ENCODE measurements at places on chromosomes 1 and 21.

DNA sequence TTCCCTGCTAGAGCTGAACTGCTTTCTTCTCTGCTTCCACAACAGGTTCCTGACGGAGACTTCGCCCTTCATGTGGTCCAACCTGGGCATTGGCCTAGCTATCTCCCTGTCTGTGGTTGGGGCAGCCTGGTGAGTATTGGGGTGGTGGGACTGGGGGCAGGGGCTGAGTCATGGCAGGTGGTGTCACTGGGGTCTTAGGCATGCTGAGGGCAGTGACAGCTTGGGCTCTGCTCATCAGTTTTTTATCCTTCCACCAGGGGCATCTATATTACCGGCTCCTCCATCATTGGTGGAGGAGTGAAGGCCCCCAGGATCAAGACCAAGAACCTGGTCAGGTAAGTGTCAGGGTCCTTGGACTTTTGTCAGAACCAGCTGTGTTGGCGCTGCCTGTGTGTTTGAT is 1.3 kb downstream of the ATP6V0B start:
- no peak for DNase-seq

DNA sequence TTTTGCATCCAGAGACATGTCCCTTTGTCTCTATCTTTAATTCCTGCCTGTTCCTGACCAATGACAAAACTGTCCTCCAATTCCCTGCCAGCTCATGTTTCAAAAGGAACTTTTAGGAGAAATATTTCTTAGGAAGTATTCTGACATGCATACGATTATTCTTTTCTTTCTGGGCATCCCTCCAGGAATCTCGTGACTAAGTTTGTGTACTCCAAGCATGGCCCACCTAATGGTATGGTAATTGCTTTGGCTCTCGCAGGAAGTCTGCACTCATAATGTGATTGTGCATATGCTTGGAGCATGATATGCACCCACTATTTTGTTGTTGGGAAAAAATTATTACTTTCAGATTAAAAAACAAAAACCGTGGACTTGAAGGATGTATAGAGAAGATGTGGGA is 256.4 kb downstream of the PRDM2 start:
- DNase-seq, result no peak

DNA sequence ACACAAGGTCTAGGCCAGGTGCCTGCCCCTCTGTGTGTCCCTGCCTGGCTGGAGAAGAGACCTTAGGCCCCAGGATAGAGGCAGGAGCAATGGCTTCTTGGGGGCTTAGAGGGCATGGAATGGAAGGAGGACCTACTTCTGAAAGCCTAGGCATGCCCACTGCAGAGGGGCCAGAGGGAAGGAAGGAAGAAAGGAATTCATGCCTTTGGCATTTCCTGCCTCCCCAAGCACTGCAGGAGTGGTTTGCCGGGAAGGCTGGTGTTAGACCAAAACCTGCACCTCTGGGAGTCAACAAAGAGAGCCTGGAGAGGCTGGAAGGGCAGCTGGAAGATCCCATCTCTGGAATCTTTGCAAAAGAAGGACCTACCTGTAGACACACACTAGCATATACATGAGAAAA is 50.7 kb upstream of the KCNE2 start:
- DNase-seq, result no peak

- no peak for DNase-seq
These were observed 15.0 kb downstream of the SKI start for GRCh38 chr1:2242814-2243725.

GRCh38 chr1:96683931-96684330 is 37.7 kb upstream of the PTBP2 start:
- DNase-seq, result no peak

DNA sequence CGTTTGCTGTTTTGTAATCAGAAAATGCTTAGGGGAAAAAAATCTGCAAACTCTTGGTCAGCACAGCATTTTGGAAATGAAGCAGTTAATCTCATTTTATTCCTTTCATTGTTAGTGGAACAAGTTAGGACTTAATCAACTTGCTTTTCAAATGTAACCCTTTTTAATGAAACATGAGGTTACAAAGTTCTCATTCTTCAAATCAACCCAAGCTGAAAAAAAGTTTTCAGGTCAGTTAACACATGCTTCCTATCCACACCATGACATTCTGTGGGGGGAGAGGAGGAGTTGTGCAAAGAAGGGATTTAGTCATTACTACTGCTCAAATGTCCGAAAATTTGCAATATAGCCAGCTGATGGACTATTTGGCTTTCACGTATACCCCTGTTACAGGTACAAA is 283.2 kb upstream of the LYPLAL1 start:
- no peak for DNase-seq

GRCh38 chr21:43926196-43926595 is 61.2 kb downstream of the AGPAT3 start:
- no peak for DNase-seq

Data from T-helper 17 cell (primary cell).